MG63 (cell line): ENCODE measurements at places on chromosomes 16 and 17. TPM values are rescaled to one million over a fixed set of nuclear protein-coding genes. Genes with fewer than 3 reads are reported as not detected.

GRCh38 chr17:74429604-74430384 lies 2.1 kb upstream of the GPRC5C start:
- DNase-seq: no peak

- no peak for DNase-seq
Observed at GRCh38 chr17:14302091-14302430, 1.2 kb downstream of the HS3ST3B1 start.

DNA sequence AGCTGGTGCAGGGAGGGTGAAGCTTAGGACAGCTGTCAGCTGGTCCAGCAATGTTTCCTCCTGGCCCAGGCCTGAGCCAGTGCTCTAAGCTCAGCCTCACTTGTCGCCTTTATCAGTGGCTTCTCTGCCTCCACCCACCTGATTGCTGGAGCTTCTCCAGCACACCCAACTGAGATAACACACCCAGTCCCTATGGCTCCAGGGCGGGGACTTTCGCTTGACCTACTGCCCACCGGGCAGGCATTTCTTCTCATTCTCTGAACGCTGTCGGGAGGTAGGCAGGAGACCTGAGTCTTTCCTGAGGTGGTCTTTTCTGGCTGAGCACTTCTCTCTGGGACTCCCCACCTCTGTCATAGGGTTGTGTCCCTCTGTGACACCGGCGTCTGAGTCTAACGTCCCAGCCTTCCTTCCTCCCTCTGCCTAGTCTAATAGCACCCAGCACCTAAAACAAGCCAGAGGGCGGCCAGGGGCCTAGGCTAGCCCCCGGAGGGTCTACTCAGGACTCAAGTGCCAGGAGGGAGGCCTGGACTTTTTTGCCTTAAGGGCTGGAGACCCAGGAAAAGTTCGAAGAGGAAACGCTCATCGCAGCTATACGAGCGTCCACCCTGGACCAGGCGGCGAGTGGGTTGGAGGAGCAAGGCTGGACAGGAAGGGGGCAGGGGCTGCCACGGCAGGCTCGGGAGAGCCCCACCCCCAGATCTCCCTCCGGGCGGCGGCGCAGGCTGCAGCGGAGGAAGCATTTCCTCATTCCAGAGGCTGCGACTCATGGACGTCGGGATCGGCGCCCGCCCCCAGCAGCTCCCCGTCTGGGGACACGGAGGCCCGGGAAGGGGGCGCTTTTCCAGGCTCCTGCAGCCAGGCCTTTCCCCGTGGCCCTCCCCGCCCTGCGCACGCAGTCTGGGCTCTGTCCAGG lies 756 bp downstream of the TAX1BP3 start:
- DNase-seq: peak; percentile 88

DNA sequence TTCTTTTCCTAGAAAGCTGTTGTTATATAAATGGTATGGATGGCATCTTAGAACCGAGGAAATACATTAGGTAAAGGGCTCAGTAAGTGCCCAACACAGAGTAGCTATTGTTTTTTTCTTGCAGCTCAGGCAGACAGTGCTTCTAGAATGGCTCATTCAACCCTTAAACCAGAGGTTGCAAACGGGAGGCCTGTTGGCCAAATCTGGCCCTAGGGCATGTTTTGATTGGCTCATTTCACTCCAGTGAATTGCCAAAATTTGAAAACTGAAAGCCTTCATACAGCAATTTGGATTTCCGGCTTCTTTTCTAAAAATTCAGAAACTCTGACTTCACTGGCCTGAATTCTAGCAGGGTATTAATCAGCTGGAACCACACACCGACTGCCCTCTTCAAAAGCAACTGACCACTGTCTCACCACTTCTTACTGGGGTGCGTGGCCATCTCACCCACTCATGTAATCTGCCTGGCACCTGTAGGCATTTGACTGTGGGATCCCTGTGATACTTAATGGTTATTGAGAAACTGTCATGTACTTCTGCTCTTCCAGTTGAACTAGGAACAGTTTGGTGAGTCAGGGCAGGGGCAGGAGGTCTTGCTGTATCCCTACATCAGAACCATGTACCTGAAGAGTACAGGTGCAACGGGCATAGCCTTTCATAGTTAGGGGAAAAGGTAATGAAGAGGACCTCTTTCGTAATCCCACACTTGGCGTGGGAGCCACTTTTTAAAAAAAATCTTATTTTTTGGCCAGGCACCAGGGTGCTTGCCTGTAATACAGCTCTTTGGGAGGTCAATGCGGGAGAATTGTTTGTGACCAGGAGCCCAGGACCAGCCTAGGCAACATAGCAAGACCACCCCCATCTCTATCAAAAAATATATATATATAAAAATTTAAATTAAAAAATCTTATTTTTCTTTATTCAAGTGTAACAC lies 53.6 kb upstream of the SCNN1B start:
- peak; percentile 75 for DNase-seq

DNA sequence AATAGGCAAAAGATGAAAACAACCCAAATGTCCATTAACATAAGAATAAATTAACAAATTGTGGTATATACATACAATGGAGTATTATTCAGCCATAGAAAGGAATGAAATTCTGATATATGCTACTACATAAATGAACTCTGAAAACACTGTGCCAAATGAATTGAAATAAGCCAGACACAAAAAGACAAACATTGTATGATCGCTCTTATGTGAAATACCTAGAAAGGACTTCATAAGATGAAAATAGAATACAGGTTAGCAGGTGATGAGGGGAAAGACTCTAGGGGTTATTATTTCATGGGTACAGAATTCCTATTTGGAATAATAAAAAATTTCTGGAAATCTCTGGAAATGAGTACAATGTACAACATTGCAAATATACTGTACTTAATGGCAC lies 80.2 kb downstream of the BRIP1 start:
- no peak for DNase-seq

- no peak for DNase-seq
Observed at GRCh38 chr16:57355898-57356414, 2.6 kb upstream of the CCL22 start.

DNA sequence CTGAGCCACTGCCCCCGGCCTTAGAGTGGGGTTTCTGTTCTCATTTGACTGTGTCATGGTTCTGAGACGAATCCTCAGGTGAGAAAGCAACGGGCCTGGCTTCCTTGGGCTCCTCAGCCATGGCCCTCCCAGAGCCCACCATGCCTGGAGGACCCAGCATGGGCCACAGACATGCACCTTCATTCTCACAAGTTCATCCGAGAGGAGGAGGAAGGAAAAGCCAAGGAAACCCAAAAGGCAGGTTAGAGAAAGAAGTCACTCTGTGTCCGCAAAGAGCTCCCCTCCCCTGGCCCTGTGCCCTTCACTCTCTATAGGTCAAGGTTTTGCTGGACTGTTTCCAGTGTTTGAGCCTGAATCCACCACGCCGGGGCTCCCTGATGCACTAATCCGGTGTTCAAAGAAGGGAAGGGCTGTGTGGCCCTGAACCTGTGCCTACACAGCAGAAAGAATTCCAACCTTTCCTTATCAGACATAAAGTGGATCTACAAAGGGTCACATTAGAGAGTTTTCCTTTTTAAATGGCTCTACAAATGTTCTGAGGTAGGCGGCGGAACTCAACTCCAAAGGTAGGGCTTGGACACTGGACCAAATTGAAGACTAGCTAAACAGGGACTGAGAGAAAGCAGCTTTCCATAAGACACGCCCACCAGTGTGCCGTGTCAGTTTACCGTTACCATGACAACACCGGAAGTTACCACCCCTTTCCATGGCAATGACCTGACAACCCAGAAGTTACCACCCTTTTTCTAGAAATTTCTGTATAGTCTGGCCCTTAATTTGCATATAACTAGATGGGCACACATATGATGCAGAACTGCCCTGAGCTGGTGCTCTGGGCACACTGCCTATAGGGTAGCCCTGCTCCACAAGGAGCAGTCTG lies 15.9 kb upstream of the PECAM1 start:
- no peak for DNase-seq

GRCh38 chr17:37742116-37742761 lies 2.6 kb downstream of the HNF1B start:
- DNase-seq: peak; percentile 36

DNA sequence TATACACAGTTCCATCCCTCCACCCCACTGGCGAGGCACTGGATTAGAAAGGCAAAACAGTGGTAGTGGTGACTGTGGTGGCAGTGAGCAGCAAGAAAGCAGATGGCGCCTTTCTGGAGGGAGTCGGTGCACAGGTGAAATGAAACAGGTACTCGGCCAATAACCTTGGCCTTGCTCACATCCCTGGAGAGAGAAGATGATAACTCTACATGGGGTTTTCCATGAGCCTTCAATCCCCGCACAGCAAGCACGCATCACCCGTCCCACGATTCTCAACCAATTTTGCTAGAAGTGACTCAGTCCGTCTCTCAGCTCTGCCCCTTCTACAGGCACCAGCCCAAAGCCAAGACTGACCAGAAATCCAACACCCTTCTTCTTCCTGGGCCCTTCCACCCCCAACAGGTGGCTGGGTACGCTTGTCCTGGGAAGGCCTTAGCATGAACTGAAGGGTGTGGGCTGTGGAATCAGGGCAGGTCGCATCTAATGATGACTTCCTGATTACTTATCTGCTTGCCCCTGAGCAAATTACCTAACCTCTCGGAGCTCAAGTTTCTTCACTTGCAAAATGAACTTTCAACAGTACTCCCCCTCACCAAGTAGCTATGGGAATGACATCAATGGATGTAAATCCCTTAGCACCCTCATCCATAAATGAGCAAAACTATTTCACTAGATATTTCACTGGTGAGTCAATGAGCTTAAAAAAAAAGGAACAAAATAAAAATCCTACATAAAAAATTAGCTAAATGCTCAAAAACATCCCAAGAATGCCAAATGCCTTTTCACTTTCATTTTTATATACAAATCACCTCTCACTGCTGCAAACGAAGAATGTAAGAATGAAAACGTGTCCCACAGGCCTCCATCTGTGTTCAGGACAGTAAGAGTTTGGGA lies 18.0 kb downstream of the XPO6 start:
- DNase-seq: peak; percentile 49

DNA sequence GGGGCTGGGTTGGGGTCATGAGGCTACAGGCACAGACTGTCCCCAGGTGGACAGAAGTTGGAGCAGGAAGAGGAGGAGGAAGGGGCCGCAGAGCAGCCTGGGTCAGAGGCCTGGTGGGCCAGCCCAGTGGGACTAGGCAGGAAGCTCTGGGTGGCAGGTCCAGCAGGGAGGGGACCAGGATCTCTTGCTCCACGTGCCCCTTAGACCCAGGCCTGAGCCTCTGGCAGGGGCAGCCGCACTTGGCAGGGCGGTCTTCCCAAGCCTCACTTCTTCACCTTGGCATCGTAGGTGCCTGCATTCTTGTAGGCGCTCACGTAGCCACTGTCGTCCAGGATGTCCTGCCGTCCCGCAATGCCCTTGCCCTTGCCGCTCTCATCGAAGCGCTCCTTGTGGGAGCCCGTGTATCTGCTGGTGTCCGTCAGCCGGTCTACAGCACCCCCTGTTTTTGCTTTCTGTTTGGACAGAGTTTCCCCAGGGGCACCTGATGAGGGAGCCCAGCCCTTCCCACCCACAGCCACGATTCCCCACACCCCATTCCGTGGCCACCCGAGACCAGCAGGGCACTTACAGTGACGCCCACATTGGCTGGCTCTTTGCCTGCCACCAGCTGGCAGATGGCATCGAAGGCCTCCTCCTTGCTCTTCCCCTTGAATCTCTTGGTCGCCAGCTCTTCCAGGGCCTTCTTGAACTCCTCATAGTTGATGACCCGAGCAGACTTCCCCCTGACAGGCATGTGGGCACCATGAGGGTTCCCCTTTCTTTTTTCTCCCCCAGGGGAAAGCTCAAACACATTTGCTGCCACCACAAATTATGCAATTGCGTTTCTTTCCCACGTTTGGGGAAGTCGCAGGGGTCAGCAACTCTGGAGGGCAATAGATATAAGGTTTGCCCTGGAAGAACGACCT lies 3.1 kb downstream of the TPPP3 start:
- DNase-seq: no peak

DNA sequence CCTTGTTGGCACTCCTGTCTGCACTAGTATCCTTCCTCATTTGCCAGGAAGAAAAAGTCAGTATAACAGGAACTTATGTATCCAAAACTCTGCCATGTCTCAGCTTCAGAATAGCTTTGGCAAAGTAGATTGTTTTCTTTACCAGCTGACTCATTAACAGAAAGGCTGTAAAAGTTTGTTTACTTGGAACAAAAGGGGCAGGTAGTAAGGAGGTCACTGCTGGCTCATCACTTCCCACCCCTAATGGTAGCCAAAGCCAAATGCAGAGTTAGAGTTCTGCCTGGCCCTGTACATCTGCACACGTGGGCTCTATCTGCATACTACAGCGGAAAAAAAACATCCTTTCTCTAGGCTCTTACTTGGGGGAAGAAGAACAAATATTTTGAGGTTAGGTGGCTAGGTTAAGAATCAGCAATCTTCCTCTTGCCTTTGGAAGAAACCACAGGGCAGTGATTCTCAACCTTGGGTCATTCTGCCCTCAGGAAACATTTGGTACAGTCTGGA lies 90.9 kb upstream of the BCAR1 start:
- DNase-seq: peak; percentile 78

GRCh38 chr16:70160388-70160787 lies 13.2 kb upstream of the CLEC18C start:
- no peak for DNase-seq

DNA sequence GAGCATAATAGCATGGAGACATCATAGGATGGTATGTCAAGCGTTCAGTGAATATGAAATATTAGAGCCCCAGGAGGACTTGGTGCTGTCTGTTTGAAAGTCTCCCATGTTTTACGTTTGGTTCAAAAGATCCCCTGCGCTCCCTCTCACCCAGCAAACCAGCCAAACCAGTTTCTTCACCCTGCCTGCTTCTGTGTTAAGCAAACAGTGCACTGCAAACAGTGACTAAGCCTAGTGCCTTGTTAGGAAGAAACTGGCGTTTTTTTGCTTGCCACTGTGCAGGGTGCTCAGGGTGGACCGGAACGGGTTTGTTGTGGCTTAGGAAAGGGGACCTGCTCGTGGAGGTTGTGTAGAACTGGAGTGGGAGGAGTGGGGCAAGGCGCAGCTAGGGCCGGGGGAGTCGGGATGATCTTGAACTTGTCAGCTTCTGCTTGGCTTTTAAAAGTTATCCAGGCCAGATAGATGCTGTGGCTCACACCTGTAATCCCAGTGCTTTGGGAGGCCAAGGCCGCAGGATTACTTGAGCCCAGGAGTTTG lies 7.7 kb downstream of the CDH1 start:
- no peak for DNase-seq

GRCh38 chr17:68176718-68177117 lies 71.1 kb upstream of the AMZ2 start:
- DNase-seq: no peak

GRCh38 chr17:10197721-10198508 lies 491 bp downstream of the GAS7 start:
- DNase-seq: no peak

GRCh38 chr17:31598921-31599571 lies 207.6 kb downstream of the RAB11FIP4 start:
- DNase-seq: no peak

- peak; percentile 72 for DNase-seq
Observed at GRCh38 chr17:31321481-31321880, at the start of gene EVI2A. Gene EVI2A (minus strand): TSS chr17:31321622. CDS start chr17:31319013, 2,609 bp downstream.

DNA sequence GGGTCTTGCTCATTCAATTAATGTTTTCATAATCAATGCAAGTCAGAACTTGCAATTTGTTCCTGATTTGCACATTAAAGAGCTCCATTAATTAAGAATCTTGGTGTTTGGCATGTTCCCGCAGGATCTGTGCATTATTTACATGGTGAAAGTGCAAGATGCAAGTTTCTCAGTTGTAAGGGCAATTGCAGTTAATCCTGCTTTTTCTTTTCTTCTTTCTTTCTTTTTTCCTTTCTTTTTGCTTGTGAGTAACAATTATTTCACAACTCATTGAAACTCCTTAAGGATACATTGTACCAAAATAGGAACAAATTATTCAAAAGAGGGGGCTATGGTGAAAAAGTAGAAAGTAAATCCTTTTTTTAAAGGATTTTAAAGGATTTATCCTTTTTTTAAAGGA lies 24.2 kb downstream of the AATF start:
- no peak for DNase-seq

Gene PLD2
- 3.7 and 5.8 TPM in 2 replicates for total RNA-seq

Gene NLGN2
- 0.54 and 1.0 TPM in 2 replicates for total RNA-seq

Gene MYH8
- not detected in 2 replicates for total RNA-seq

Gene PLXDC1
- total RNA-seq: not detected in 2 replicates

Gene RPAIN
- 19.4 and 26.6 TPM in 2 replicates for total RNA-seq
